ENCODE measurements at places on chromosomes 3 and 15. TPM values are rescaled to one million over a fixed set of nuclear protein-coding genes. Genes with fewer than 3 reads are reported as not detected.

A4GNT gene
- total RNA-seq, result not detected

PLSCR5 gene
- not detected for total RNA-seq

GATA2 gene
- 21.3 TPM for total RNA-seq

RHCG gene
- not detected for total RNA-seq

ROBO2 gene
- 9.8 TPM for total RNA-seq

TIMP4 gene
- 56.7 TPM for total RNA-seq

BCHE gene
- 0.41 TPM for total RNA-seq

DOCK3 gene
- total RNA-seq, result 0.14 TPM

ADAM10 gene
- total RNA-seq, result 41.2 TPM

RARB gene
- total RNA-seq, result 12.3 TPM

CCR3 gene
- total RNA-seq, result not detected

GRK7 gene
- not detected for total RNA-seq

GOLGA8G gene
- not detected for total RNA-seq

SENP7 gene
- 23.7 TPM for total RNA-seq

CCR9 gene
- total RNA-seq, result not detected

TYRO3 gene
- 8.8 TPM for total RNA-seq
